ENCODE measurements at places on chromosomes 5 and 9. TPM values are rescaled to one million over a fixed set of nuclear protein-coding genes. Genes with fewer than 3 reads are reported as not detected.

GRCh38 chr9:29422438-29422837 lies 1849.2 kb upstream of the C9orf72 start:
- H3K4me3 ChIP-seq, result no peak overlapping the region
- H3K36me3 ChIP-seq, result no peaks in the 10 kb centered on the region
- H3K4me1 ChIP-seq, result no peaks in the 10 kb centered on the region
- H3K27ac ChIP-seq, result no peak overlapping the region
- DNase-seq, result no peak

The GARIN3 gene
- total RNA-seq, result not detected

GRCh38 chr9:132235894-132236661 lies 74.2 kb downstream of the NTNG2 start:
- H3K4me3 ChIP-seq, result no peak overlapping the region
- H3K36me3 ChIP-seq, result no peaks in the 10 kb centered on the region
- peaks cover 34% of the 10 kb centered on the region for H3K27me3 ChIP-seq
- DNase-seq, result peak; percentile 22
- no peaks in the 10 kb centered on the region for H3K4me1 ChIP-seq
- no peak overlapping the region for H3K27ac ChIP-seq

- no peak overlapping the region for H3K4me3 ChIP-seq
- H3K27ac ChIP-seq, result peak overlapping the region; percentile 26
- DNase-seq, result peak; percentile 52
Observed at GRCh38 chr5:82417776-82418607, 139.8 kb upstream of the RPS23 start.

The RNF183 gene
- total RNA-seq, result not detected

- no peaks in the 10 kb centered on the region for H3K36me3 ChIP-seq
- peak overlapping the region; percentile 51 for H3K27ac ChIP-seq
- H3K4me3 ChIP-seq, result no peak overlapping the region
Observed at GRCh38 chr5:12358371-12359090, 454.3 kb upstream of the CTNND2 start.

DNA sequence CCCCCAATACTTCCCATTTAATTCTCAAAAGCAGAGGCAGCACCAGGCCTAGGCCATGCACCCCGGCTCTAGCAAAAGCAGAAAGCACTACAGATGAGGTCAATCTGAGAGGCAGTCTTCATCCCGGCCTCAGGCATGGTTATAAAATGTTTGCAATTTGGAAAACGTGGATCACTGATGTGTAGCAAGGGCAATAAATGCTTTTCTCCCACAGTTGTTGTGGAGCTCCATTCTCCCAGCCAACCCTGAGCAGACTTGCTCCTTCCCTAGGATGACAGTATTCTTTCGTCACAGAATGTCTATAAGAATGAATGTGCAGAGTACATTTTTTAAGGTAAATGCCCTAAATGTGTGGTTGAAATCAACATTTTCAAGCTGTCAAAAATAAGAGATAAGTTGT lies 157.3 kb upstream of the DAPK1 start:
- H3K27ac ChIP-seq, result no peak overlapping the region
- H3K27me3 ChIP-seq, result peaks cover 13% of the 10 kb centered on the region
- H3K36me3 ChIP-seq, result no peaks in the 10 kb centered on the region
- peaks cover 10% of the 10 kb centered on the region for H3K4me1 ChIP-seq
- no peak overlapping the region for H3K4me3 ChIP-seq
- no peak for DNase-seq

The OGN gene
- total RNA-seq, result not detected

DNA sequence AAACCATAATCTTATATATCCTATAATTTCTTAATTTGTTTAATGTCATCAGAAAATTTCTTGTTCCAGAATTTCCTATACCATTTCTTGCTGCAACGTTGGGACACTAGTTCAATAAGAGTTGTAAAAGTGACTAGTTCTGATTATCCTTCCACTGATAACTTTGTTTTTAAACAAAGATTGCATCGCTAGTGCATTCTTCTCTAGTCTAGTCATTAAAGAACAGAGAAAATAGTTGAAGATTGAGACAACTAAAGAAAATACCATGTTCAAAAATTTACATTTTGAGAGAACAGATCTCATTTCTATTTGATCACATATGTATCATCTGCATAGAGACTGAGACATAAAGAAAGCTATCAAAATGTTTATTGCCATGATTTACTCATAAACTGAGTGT lies 1888.2 kb downstream of the EFNA5 start:
- no peaks in the 10 kb centered on the region for H3K27me3 ChIP-seq
- H3K36me3 ChIP-seq, result no peaks in the 10 kb centered on the region
- no peak overlapping the region for H3K4me3 ChIP-seq
- DNase-seq, result no peak
- no peaks in the 10 kb centered on the region for H3K4me1 ChIP-seq
- H3K27ac ChIP-seq, result no peak overlapping the region

DNA sequence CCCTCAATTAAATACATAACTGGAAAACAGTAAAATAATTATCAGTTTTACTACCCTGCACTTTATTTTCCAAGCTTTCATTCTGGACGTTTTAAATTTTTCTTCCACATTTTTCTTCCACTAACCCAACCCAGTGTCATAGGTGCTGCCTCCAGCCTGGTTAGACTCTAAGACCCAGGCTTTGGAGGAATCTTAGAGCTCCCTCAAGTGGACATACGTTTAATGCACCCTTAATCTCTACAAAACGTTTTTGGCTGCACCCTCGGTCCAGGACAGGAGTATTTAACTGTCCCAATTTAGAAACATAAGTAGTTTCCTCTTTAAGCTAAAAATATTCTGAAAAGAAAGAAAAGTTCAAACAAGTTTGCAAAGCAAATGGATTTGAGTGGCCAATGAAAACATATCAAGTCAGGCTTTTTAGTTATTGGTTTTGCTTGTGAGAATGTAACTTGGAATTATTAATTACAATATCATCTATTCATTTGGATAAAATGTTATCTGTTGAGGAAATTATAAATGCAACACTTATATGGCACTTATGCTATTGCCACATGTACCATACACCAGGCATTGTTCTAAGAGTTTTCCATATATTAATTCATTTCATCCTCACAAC lies 38.9 kb downstream of the CDH6 start:
- peak; percentile 44 for DNase-seq
- peak overlapping the region; percentile 76 for H3K27ac ChIP-seq
- peaks cover 17% of the 10 kb centered on the region for H3K4me1 ChIP-seq
- H3K36me3 ChIP-seq, result peaks cover 3% of the 10 kb centered on the region
- no peak overlapping the region for H3K4me3 ChIP-seq

The DELE1 gene
- total RNA-seq, result 37.6 TPM

GRCh38 chr5:85484982-85485574 lies 1100.4 kb upstream of the EDIL3 start:
- H3K27me3 ChIP-seq, result no peaks in the 10 kb centered on the region
- no peak for DNase-seq
- H3K4me1 ChIP-seq, result no peaks in the 10 kb centered on the region

GRCh38 chr9:127277770-127278169 lies 13.2 kb downstream of the GARNL3 start:
- H3K27ac ChIP-seq, result no peak overlapping the region
- H3K4me1 ChIP-seq, result no peaks in the 10 kb centered on the region
- no peaks in the 10 kb centered on the region for H3K36me3 ChIP-seq
- no peak overlapping the region for H3K4me3 ChIP-seq
- H3K27me3 ChIP-seq, result no peaks in the 10 kb centered on the region

DNA sequence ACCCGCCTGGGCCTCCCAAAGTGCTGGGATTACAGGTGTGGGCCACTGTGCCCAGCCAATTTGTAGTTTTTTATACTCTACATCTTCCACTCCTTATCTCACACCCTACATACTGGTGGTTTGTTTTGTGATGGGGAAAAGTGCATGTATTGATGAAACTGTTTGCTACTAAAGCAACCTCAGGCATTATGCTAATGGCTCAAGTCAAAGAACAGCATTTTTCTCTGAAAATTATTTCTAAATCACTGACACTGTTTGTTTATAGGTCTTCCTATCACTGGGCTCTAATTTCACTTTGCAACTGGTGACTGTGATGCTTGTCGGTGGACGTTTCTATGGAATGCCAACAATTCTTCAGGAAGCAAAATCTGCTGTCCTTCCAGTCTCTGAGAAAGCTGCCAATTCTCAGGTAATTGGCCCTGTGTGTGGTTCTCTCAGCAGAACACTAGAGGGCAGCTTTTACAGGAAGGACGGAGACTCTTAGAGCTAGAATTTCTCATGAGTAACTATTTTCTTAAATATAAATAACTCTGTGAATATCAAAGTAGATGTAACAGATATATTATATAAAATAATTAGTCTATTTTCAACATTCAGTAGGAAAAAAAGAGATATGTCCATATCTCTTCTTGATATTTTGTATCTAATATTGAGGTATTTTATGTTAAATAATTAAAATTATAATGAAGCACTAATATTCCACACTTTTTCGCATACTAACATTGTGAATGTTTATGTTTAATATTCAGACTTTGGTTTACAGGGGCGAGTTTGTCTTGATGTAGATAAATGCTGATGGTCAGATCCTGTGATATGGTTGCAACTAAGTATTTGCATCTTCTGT lies 244.1 kb downstream of the ADGRV1 start:
- H3K4me3 ChIP-seq, result no peak overlapping the region
- H3K36me3 ChIP-seq, result no peaks in the 10 kb centered on the region
- DNase-seq, result peak; percentile 12
- H3K4me1 ChIP-seq, result no peaks in the 10 kb centered on the region
- H3K27ac ChIP-seq, result no peak overlapping the region

The IFNA7 gene
- total RNA-seq, result not detected

- no peaks in the 10 kb centered on the region for H3K36me3 ChIP-seq
- no peaks in the 10 kb centered on the region for H3K4me1 ChIP-seq
- H3K27ac ChIP-seq, result no peak overlapping the region
- H3K27me3 ChIP-seq, result no peaks in the 10 kb centered on the region
Observed at GRCh38 chr5:180471866-180472265, 22.3 kb upstream of the CNOT6 start.

DNA sequence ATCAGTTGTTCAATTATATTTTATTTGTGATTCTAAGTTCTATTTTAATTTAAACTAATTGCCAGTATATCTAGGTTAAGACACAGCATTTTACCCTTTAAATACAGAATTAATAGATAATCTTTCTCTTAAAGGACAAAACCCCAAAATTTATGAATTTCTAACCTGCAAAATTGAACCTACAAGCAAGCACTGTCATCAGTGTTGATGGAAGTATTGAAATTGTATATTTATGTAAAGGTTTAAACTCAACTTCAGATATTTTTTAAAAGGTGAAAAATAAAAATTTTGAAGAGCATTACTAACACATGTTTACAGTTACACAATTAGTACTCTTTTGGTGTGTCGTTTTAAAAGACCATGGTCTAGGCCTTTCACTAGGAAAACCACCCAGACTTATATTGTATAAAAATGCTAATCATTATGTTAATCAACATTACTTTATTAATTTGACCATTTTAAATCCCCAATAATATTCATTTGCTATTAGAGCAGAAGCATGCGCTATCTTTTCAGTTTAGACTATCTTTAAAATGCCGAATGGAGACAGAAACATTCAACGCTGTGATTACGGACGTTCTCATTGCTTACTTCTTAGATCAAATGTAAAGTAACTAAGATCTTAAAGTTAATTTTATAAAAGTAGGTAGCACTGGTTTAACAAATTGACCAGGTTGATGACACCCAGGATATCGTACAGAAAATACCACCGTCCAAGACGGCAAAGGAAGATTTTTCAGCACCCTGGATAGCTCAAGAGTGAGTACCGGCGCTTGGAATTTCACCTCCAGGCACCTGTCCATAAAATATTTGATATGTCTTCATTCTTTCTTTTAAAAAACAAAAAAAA lies 3.2 kb downstream of the OTP start:
- no peak overlapping the region for H3K4me3 ChIP-seq
- no peaks in the 10 kb centered on the region for H3K36me3 ChIP-seq
- H3K27ac ChIP-seq, result no peak overlapping the region
- H3K27me3 ChIP-seq, result peaks cover 92% of the 10 kb centered on the region
- peaks cover 6% of the 10 kb centered on the region for H3K4me1 ChIP-seq
- no peak for DNase-seq

GRCh38 chr9:82677086-82677485 lies 385.9 kb downstream of the RASEF start:
- no peaks in the 10 kb centered on the region for H3K27me3 ChIP-seq
- H3K4me1 ChIP-seq, result no peaks in the 10 kb centered on the region
- no peak for DNase-seq

DNA sequence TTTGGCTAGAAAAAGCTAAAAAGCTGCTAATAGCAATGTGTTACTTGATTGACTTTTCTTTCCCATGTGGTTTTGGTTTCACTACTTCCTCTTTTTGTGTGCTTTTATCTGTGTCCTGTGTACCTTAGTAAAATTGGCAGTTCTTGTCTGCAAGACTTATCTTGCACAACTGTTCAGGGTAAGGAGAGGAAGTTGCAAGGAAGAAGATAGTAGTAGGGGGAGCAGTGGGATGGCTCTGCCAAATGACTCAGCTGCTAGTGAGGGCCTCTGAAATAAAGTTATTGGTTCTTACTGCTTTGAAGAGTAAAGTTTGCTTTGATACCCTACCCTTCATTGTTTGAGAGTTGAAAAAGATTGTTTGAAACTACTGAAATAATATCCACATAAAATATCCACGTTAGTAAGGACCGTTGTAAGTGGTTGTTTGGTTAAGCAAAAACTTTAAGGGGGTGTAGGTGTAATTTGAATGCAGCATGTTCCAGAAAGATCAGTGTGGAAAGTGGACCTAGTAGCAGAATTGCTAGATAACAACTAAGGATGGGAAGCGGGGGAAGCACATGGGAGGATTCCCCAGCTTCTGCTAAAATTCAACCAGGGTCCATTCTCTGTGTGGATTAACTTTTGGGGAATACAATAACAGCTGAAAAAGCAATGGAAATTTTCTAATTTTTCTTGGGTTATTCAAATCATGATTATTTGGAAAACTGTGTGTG lies 123.5 kb downstream of the SCAMP1 start:
- H3K36me3 ChIP-seq, result peaks cover 12% of the 10 kb centered on the region
- no peak overlapping the region for H3K27ac ChIP-seq
- DNase-seq, result peak; percentile 41
- H3K4me1 ChIP-seq, result peaks cover 5% of the 10 kb centered on the region
- no peak overlapping the region for H3K4me3 ChIP-seq

DNA sequence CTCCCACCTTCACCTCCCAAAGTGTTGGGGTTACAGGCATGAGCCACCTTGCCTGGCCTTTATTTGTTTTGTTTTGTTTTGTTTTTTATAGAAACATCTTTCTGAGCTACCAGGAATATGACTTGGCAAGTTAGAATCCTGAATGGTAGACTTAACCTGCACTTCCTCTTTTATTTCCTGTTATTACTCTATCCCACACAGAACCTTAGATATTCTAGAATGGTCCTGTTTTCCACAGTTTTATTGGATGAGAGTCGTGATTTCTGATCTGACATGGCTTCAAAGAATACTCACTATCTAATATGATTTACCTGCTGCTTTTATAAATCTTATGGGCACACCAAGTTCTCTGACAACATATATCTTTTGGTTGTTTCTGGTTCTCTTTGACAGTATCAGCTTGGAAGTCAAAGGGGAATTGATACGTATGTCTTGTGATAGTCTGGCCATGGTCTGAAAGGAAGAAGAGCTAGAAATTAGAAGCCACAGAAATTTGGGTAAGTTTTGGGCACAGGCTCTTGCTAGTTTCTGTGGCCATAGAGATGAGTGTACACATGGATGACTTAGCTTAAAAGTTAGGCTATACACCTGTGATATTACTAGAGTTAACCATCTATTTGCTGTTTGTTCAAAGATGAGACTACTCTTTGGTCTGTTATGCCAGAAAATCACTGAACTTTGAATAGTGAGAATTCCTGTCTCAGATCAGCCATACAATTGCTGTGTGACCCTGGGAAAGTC lies 4.7 kb upstream of the PANK3 start:
- H3K36me3 ChIP-seq, result no peaks in the 10 kb centered on the region
- H3K27me3 ChIP-seq, result peaks cover 9% of the 10 kb centered on the region
- DNase-seq, result no peak
- no peak overlapping the region for H3K27ac ChIP-seq
- no peak overlapping the region for H3K4me3 ChIP-seq

The PCDHGC4 gene
- total RNA-seq, result 7.4 TPM

GRCh38 chr9:90893706-90894105 lies 92.1 kb downstream of the SYK start:
- no peak overlapping the region for H3K4me3 ChIP-seq
- H3K27me3 ChIP-seq, result peaks cover 7% of the 10 kb centered on the region
- H3K4me1 ChIP-seq, result no peaks in the 10 kb centered on the region
- no peaks in the 10 kb centered on the region for H3K36me3 ChIP-seq

Data from astrocyte (in vitro differentiated cells and primary cell).